Naive thymus-derived CD4-positive, alpha-beta T cell (primary cell): ENCODE measurements at places on chromosomes 5 and 9. TPM values are rescaled to one million over a fixed set of nuclear protein-coding genes. Genes with fewer than 3 reads are reported as not detected.

- H3K4me1 ChIP-seq = no peaks in the 10 kb centered on the region
- H3K4me3 ChIP-seq = no peak overlapping the region
- H3K27me3 ChIP-seq = no peaks in the 10 kb centered on the region
- H3K36me3 ChIP-seq = no peaks in the 10 kb centered on the region
Observed at GRCh38 chr5:143723159-143723558, 88.8 kb upstream of the HMHB1 start.

DNA sequence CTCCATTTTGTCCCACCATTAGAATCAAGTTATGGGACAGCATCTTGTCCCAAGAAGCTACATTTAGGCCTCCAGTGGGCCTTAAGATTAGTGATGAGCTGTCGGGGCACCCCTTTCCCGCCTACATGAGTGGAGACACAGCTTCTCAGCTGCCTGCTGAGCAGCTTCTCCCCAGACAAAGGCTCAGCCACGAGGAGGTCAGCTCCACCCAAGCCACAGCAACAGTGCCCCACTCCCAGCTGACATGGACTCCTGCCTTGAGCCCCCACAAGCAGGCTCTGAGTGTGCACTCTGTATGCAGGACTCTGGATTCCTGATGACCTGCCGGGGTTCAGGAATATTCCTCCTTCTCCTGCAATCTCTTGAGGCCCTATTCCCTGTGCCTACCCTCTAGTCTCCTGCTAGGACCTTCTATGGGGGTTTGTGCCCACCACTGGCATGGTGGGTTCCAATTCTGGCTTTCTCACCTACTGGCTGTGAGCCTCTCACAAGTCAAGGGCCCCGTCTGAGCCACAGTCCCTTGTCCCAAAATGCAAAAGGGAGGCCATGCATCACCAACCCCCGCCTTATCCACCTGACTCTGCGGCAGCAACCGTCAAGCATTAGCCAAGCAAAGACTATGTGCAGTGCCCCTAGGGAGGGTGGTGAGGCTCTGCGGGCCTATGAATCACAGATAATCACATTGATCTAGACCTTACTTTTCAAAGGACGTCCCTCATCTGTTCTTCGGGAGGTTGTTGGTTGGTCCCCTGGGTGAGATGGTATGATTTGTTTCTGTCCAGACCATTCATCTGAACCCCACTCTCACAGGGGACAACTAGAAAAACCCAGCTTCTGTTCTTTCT is 269.1 kb downstream of the MED10 start:
- no peak overlapping the region for H3K4me3 ChIP-seq
- no peak for DNase-seq
- H3K36me3 ChIP-seq = no peaks in the 10 kb centered on the region
- no peaks in the 10 kb centered on the region for H3K4me1 ChIP-seq
- H3K27ac ChIP-seq = no peak overlapping the region

The PCDHAC2 gene
- total RNA-seq = not detected

DNA sequence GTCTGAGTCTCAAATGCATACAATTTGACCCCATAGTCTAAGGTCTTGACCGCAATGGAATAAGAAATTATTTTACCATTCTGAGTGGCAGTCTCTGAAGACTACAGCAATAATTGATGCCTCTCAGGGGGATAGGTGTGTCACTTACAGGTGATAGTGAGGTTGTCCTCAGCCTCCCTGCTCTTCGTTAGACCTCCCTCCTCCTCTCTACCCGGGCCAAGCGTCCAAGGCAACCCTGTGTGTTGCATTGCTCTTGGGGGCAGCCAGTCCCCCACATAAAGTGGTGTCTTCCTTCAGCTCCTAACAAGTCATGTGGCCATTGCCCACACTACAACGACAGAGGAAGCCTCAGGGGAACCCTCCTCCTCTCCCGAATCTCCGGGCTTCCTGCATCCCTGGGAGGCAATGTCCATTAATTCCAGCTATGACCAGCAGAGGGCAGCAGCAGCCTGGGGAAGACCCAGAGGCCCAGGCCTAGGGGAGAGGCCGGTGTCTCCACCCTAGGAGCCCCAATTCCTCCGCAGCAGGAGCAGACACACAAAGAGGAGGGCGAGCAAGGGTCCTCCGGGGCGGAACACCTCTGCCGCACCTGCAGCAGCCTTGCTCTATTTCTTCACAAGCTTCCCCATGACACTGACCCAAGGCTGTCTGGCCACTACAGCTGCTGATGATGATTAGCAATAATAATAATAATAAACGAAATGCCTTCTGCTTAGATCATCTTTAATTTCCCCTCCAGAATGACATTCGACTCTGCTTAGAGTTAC is 134.8 kb downstream of the KCNIP1 start:
- no peak overlapping the region for H3K27ac ChIP-seq
- no peak overlapping the region for H3K4me3 ChIP-seq
- no peaks in the 10 kb centered on the region for H3K36me3 ChIP-seq
- DNase-seq = peak; percentile 72

DNA sequence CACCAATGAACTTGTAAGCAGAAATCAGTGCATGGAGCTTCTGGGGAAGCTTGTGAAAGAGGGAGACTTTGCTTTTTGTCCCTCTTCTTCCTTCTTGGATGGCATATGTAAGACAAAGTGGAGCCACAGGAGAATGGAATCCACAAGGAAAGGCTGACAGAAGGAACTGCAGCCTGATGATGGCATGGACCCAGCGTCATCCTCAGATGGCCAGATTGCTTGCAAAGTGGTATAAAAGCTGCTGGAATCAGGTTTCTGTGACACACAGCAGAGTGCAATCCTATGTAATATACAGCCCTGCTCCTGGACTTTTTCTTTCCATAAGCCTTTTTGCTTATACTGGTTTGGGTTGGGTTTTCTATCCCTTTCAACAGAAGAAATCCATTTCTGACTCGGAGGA is 31.4 kb upstream of the SPARC start:
- H3K4me3 ChIP-seq = no peak overlapping the region
- no peak for DNase-seq
- no peaks in the 10 kb centered on the region for H3K4me1 ChIP-seq
- no peaks in the 10 kb centered on the region for H3K36me3 ChIP-seq
- no peak overlapping the region for H3K27ac ChIP-seq

- no peak overlapping the region for H3K27ac ChIP-seq
- H3K4me3 ChIP-seq = no peak overlapping the region
- H3K36me3 ChIP-seq = no peaks in the 10 kb centered on the region
Observed at GRCh38 chr5:148687427-148687826, 33.1 kb upstream of the HTR4 start.

- DNase-seq = no peak
- no peak overlapping the region for H3K27ac ChIP-seq
- H3K36me3 ChIP-seq = no peaks in the 10 kb centered on the region
- H3K27me3 ChIP-seq = no peaks in the 10 kb centered on the region
- H3K4me3 ChIP-seq = no peak overlapping the region
Observed at GRCh38 chr9:113963017-113963620, 87.0 kb downstream of the ZNF618 start.

The NDUFS4 gene
- 23.4 TPM for total RNA-seq

The TIFAB gene
- not detected for total RNA-seq

The CSF2 gene
- not detected for total RNA-seq

DNA sequence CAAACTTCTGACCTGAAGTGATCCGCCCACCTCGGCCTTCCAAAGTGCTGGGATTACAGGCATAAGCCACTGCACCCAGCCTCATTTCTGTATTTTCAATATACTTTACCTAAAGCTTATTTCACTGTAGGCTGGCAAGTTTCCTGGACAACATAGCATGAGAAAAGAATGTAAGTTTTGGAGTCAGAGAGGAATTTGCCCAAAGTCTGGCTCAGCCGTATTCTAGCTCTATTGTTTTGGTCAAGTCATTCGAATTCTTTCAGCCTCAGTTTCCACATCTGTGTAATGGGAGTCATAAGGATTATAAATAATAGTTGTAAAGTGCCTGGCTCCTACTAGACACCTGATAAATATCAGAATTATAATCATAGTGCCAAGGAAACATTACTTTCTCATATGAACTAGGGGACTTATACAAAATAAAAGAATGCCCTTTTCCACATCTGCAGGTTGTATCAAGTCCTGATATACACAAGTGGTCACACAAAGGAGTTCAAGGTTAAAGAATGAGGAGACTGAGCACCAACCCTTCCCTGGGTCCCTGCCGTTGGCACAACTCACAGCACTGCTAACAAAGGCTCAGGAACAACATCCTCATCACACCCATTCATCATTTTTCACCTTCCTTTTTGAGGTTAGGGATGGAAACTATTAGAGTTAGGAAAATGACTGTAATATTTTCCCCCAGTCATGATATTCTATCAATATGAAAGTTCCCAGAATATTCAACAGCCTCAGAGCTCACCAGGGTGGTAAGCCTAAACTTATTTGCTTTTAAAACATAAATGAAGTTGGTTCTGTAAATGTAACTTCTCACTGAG is 34.6 kb upstream of the RAI14 start:
- H3K36me3 ChIP-seq = no peaks in the 10 kb centered on the region
- H3K4me3 ChIP-seq = no peak overlapping the region
- H3K27ac ChIP-seq = no peak overlapping the region
- H3K4me1 ChIP-seq = no peaks in the 10 kb centered on the region
- no peaks in the 10 kb centered on the region for H3K27me3 ChIP-seq

GRCh38 chr5:134063188-134063820 is 51.2 kb upstream of the TCF7 start:
- no peaks in the 10 kb centered on the region for H3K36me3 ChIP-seq
- H3K27ac ChIP-seq = no peak overlapping the region
- H3K4me1 ChIP-seq = no peaks in the 10 kb centered on the region
- H3K27me3 ChIP-seq = no peaks in the 10 kb centered on the region

The FAM221B gene
- not detected for total RNA-seq

The SLC46A2 gene
- total RNA-seq = not detected in 2 replicates

- H3K27me3 ChIP-seq = no peaks in the 10 kb centered on the region
- no peaks in the 10 kb centered on the region for H3K4me1 ChIP-seq
- no peak for DNase-seq
- no peaks in the 10 kb centered on the region for H3K36me3 ChIP-seq
- no peak overlapping the region for H3K27ac ChIP-seq
Observed at GRCh38 chr5:168177831-168178450, 113.5 kb upstream of the WWC1 start.

DNA sequence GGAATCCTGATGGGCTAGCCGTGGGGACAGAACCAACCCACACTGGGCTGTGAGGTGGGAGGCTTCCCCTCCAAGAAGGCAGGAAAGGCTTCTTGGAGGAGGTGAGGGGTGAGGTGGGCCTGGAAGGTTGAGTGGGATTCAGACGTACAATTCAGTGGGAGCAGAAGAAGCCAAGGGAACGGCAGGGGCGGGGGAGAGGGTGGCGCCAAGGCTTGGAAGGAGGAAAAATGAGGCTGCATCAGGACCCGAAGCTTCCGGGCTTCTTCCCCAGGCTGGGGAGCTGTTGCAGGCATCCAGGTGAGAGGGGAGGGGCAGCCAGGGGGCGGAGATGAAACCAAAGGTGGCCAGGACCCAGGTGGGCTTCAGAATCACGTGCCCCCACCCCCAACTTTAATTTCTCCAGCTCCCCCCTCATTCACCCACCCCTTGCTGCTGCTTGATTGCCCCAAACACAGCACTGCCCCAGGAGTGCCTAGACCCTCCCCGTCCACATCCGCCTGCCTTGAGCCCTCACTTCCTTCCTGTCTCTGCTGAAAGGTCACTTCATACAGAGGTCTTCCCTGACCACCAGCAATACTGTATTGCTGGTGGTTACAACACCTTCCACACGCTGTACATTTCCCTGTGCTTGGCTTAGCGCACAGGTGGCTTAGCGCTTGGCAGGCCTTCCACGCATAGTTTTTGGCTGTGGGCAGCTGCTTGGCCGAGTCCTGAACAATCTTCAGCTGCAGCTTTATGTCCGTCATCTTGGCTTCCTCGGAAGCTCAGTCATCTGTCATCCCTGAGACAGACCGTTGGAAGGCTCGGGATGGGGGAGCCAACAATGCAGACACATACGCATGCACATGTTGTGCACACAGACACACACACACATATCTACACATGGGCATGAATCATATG is 193.5 kb downstream of the RGS3 start:
- no peak overlapping the region for H3K4me3 ChIP-seq
- H3K36me3 ChIP-seq = no peaks in the 10 kb centered on the region
- DNase-seq = no peak
- no peaks in the 10 kb centered on the region for H3K27me3 ChIP-seq

DNA sequence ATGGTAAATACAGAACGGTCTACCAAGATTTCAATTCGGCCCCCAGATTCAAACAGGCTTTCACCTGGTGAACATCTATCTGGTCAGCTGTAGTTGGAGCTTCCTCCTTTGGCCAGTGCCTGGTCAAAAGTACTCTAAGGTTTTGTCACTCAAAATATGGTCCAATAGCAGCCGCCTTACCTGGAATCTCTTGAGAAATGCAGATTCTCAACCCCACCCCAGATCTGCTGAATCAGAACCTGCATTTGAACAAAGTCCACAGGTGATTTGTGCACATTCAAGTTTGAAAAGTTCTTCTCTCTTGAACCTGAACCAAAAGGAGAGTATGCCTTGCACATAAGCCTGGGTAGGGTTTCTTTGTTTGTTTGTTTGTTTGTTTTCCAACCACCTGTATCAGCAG is 17.6 kb upstream of the WHRN start:
- no peaks in the 10 kb centered on the region for H3K36me3 ChIP-seq
- H3K27ac ChIP-seq = no peak overlapping the region
- no peaks in the 10 kb centered on the region for H3K27me3 ChIP-seq
- no peak for DNase-seq
- H3K4me1 ChIP-seq = no peaks in the 10 kb centered on the region
- H3K4me3 ChIP-seq = no peak overlapping the region

The FNIP1 gene
- 40.3 TPM for total RNA-seq

- no peaks in the 10 kb centered on the region for H3K4me1 ChIP-seq
- no peaks in the 10 kb centered on the region for H3K27me3 ChIP-seq
Observed at GRCh38 chr9:107049803-107050184, 186.8 kb downstream of the ZNF462 start.

- no peak overlapping the region for H3K4me3 ChIP-seq
- H3K36me3 ChIP-seq = no peaks in the 10 kb centered on the region
- no peak for DNase-seq
Observed at GRCh38 chr9:23736293-23736692, 89.7 kb downstream of the ELAVL2 start.
